ENCODE measurements at places on chromosomes 6 and 20.

- no peak for DNase-seq
Measured at GRCh38 chr20:1196634-1197033, 6.6 kb upstream of the C20orf202 start.

DNA sequence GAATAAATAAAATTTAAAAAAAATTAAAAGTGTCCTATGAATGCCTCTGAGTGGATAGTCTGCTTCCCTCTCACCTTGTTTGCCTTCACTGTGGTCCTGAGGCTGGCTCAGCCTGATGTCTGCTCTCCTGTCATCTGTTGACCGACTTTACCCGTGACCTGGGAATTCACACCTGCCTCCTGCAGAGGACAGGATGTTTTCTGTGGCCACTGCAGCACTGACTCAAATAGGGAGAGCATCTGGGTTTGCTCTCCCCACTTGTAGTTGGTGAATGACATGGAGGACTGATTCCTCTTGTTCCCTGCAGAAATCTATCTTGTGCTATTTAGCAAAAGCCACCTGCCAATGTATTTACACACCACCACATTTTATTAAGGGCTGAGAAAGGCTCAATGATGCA, 52.4 kb upstream of the ERVFRD-1 start:
- no peak for DNase-seq

GRCh38 chr6:117545161-117545595, 57.1 kb downstream of the GOPC start:
- no peak for DNase-seq

DNA sequence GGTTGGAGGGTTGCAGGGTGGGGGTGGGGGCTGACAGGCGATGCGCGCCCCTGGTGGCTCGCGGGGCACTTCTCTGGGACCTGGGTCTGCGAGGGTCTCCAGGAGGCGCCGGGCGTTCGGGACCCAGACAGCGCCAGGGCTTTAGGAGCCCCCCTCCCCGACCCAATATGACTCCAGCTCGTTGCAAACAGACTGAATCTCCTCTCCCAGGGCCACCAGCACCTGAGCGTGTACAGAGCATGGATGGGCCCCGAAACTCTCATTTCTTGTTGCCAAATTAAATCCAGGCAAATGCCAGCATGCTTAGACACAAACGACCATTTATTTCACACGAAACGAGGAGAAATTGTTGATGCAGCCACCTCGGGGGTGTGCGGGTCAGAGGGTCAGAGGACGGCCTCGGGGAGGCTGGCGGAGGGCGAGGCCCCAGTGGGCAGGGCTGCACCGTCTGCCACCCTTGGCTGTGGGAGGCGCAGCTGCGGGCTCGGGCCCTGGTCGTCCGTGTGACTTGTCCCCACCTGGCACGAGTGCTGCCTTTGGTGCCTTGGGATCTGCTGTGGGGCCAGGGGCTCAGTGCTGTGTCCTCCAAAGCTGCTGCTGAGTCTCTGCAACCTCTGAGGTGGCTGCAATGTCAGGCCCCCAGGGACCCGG, 20.9 kb upstream of the GATA5 start:
- no peak for DNase-seq

DNA sequence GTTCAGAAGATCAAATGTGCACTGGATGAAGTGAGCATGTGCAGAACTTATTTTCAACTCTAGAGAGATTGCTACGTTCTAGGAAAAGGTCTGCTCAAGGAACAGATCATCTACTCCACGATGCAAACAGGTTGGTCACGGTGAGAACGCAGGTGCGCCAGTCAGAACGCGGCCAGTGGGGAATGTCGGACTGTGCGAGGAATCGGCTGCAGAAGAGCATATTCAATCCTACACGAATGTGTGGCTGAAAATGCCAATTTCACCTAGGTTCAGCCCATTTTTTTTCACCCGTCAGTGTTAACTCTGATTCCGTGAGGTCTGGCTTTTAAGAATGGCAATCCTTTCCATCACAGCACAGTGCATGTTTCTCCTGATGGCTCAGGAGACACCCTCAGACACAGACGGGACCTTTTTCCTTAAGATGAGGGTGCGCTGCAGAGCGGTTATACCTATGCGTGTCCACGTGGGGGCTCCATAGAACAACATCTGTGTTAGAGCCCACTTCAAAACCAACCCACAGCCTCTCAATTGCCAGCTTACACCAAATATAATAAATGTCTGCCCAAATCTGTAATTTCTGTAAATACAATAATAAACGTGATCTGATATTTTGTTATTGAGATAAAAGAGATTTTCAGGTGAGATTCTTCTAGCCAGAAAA, 250.4 kb downstream of the FOXA2 start:
- DNase-seq: peak; percentile 20

GRCh38 chr20:16393297-16393696, 180.0 kb downstream of the KIF16B start:
- DNase-seq: no peak

- no peak for DNase-seq
Measured at GRCh38 chr6:2509711-2510110, 241.0 kb downstream of the MYLK4 start.

GRCh38 chr6:169978615-169979161, 227.3 kb downstream of the ERMARD start:
- no peak for DNase-seq

GRCh38 chr6:104940893-104941728, 15.8 kb upstream of the LIN28B start:
- DNase-seq: no peak

DNA sequence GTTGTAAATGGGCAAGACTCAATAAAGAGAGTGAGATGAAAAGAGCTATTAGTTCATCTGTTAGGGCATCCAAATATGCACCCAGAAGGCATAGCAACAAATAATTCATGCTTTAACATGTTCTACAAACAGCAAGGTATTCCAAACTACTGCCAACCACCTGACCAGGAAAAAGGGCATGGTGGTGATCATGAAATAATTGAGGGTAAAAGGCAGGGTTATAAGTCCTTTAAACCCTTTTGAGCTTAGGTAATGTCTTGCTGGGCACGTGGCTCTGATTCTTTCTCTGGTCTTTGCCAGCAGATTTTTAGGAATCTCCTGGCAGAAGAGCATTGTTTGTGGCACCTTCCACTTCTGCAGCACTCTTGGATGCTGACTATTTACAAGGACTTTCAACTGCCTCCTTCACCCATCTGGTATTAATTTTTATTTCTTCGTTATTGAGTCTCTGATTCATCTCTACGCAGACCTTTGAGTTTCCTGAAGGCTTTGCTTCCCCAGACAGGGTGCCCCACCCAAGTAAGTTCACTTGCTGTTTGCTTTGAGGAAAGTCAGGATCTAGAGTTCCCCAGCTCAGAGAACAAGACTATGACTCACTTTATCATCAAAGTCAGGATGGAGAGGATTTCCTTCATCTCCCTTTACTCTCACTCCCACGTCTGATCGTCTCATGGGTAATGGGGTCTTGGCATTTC, 83.4 kb upstream of the NEDD9 start:
- no peak for DNase-seq

- no peak for DNase-seq
Measured at GRCh38 chr20:57656252-57656820, 36.1 kb upstream of the ZBP1 start.

GRCh38 chr20:33653900-33654596, 8.1 kb upstream of the C20orf144 start:
- DNase-seq: no peak

DNA sequence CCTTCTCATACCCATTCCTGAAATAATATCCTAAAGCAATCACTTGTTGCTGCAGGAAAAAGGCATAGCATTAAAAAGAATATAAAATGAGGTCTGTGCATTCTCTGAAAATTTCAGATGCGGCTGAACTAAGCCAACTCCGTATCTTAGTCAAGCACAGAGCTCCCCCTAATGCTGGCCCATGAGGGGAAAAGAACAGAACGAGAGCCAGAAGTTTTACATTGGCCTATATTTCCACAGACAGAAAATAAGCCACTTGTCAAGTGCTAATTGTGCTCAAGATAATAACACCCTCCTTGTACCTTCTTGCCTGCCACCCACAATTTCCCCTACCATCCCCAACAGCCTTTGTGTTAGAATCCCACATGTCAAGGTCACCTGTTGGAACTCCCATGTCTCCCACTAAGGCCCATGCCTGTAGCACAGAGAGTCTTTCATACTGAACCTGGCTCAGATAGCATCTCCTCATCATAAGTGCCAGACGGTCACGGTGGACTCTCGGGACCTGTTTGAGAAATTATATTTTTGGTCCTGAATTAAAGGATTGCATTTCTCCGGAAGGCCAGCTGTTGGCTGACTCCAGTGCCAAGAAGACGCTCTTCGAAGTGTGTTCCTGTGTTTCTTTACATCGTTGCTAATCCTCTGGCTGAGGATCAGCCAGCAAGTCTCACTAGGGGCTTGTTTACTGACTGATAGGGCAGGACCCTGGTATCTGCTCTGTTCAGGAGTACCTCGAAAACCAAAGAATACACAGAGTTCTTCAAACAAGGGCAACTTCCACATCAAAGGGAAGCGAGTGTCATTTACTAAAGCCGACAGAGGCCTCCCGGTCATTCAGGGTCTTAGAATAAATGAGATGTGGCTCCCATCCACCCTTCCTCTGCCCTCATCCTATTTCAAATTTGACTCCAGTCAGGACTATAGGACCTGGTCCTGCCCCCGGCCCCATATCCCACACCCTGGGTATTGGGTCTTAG, 183.4 kb upstream of the FBXL4 start:
- no peak for DNase-seq

GRCh38 chr20:34998331-34998950, 42.8 kb downstream of the MYH7B start:
- DNase-seq: no peak

- DNase-seq: no peak
Measured at GRCh38 chr6:69696273-69696672, 100.5 kb downstream of the LMBRD1 start.

DNA sequence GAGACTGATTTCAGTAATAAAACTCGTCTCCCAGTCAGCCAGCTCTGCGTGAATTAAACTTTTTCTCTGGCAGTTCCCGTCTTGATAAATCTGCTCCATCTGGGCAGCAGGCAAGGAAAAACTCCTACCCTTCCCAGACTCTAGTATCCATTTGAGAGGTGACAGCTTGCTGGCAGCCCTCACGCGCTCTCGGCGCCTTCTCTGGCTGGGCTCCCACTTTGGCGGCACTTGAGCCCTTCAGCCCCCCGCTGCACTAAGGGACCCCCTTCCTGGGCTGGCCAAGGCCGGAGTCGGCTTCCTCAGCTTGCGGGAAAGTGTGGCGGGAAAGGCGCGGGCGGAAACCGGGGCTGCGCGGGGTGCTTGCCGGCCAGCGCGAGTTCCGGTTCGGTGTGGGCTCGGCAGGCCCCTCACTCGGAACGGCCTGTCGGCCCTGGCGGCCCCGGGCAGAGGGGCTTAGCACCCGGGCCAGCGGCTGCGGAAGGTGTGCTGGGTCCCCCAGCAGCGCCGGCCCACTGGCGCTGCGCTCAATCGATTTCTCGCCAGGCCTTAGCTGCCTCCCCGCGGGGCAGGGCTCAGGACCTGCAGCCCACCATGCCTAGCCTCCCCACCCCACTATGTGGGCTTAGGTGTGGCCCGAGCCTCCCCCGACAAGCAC, 21.8 kb upstream of the GMPR start:
- no peak for DNase-seq

- DNase-seq: no peak
Measured at GRCh38 chr20:63602321-63602720, 24.6 kb downstream of the GMEB2 start.

GRCh38 chr20:47603260-47603659, 101.6 kb downstream of the NCOA3 start:
- no peak for DNase-seq

DNA sequence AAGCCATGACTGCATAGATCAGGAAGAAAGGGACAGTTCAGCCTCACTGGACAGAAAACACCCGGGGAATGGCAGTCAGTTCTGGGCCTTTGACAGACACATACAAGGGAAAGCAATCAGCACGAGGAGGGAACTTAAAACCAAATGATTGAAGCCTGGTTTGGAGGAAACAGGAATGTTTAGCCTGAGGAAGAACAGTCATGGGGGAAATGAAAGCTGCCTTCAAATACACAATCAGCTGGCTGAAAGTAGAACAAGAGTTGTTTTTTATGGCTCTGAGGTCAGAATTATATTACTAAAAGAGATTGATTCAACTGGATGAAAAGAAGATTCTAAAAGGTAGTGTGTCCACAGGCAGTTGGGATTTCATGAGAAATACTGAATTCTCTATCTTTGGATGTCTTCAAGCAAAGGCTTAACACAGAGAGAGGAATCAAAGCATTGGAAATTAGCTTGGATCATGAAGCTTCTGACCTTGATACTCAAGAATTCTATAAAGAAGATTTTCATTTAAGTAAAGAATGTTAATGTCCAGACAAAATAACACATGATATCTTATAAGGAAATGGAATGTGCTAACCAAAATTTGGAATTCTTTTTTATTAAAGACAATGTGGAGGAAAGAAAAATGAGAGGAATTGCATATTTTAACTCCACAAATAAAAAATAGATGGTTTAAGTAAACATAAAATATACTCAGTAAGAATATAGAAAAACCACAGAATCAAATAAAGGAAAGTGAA, 216.6 kb downstream of the IBTK start:
- DNase-seq: peak; percentile 96

DNA sequence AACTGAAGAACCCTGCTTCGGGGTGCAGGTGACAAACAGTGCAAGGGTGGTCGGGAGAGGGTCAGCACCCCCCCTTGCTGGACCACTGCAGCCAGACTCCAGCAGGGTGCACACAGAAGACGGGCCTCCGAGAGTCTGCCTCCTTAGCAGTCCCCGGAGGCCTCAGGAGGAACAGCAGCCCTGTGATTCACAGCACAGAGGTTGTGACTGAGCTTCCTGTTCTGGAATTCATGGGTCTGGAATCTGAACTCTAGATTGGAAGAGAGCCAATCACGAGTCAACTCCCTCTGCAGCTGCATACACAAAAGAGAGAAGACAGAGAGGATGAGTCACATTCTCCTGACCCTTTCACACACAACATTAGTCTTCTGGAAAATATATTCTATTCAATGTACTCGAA, 249.0 kb upstream of the OPRM1 start:
- peak; percentile 92 for DNase-seq

Measured in foreskin melanocyte (primary cell).